Effector memory CD8-positive, alpha-beta T cell (primary cell): ENCODE measurements at places on chromosomes 2 and 18.

GRCh38 chr2:164028814-164029534, 293.2 kb upstream of the FIGN start:
- no peak for DNase-seq

GRCh38 chr2:167827352-167828097, 419.9 kb downstream of the STK39 start:
- no peak for DNase-seq

GRCh38 chr2:234840336-234840735, 111.5 kb upstream of the SH3BP4 start:
- no peak for DNase-seq

- DNase-seq = no peak
Observed at GRCh38 chr2:210663631-210664089, 107.3 kb downstream of the CPS1 start.

- DNase-seq = no peak
Observed at GRCh38 chr18:42087876-42088275, 132.8 kb downstream of the PIK3C3 start.

- DNase-seq = no peak
Observed at GRCh38 chr2:161172901-161173540, 12.8 kb downstream of the TANK start.

DNA sequence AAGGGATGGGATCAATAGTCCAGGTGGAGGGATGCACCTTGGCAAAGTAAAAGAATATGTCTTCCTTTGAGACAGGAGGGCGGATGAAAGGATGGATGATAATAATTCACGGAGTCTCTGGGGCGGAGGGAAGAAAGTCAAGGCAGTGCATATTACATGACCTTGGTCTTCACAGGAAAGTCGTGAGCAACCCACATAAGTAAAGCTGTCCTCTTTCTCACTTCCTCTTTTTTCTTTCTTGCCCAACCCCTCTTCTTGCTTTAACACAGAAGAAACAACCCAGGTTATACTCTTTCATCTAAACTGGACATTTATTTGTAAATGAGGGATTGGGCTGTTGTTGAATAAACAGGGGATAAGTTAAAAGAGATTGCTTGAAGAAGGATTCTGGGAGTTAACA, 168.7 kb upstream of the SKOR2 start:
- DNase-seq = no peak

- no peak for DNase-seq
Observed at GRCh38 chr18:48356151-48356745, 52.9 kb downstream of the ZBTB7C start.

DNA sequence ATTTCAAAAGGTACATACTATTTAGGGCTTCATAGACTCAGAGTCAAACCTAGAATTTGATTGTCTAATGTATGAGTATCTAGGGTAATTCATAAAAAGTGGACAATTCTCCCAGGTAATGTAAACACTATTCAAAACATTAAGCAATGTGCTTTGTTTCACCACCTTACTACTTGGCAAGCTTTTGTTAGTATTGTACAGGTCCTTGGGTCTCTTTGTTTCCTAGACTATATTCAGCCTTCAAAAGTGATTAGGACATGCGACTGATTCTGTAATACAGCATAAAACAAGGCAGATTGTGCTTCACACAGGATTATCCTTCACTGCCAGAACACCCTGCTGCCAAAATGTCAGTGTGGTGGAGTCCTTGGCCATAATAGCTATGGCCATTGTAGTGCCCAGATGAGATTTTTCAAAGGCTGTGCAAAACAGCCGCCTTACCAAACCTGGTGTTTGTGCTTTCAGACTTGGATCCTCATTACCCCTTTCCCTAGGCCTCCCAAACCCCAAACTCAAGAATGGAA, 90.1 kb upstream of the CAVIN2 start:
- DNase-seq = no peak

- DNase-seq = no peak
Observed at GRCh38 chr2:68290901-68291300, 28.8 kb downstream of the CNRIP1 start.

- DNase-seq = no peak
Observed at GRCh38 chr2:73736378-73736777, 767 bp downstream of the TPRKB start.

- DNase-seq = no peak
Observed at GRCh38 chr18:6982398-6982797, 135.2 kb downstream of the LAMA1 start.

GRCh38 chr2:177265824-177266817, 1.6 kb upstream of the NFE2L2 start:
- no peak for DNase-seq

DNA sequence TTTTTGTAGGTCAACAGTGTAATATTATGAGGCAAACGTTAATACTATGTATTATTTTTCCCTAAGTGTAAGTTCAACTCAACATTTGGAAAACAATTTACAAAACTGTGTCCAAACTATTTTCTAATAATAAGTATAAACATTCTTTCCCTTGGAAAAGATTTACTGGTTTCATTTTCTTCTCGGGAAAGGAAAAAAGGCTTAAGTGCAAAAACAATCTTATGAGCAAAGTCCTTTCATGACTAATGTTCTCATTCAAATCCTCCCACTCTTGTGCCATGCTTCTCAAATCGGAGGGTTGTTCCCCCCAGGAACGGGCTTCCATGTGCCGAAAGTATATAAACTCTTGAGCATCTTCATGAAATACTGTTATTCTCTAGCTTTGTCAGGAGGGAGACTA, 19.8 kb upstream of the L3MBTL4 start:
- DNase-seq = no peak

GRCh38 chr2:47293976-47294375, 109.0 kb upstream of the MSH2 start:
- no peak for DNase-seq

- DNase-seq = no peak
Observed at GRCh38 chr2:113922335-113922734, 32.4 kb downstream of the ACTR3 start.

GRCh38 chr2:238242731-238243495, 3.1 kb upstream of the HES6 start:
- no peak for DNase-seq

DNA sequence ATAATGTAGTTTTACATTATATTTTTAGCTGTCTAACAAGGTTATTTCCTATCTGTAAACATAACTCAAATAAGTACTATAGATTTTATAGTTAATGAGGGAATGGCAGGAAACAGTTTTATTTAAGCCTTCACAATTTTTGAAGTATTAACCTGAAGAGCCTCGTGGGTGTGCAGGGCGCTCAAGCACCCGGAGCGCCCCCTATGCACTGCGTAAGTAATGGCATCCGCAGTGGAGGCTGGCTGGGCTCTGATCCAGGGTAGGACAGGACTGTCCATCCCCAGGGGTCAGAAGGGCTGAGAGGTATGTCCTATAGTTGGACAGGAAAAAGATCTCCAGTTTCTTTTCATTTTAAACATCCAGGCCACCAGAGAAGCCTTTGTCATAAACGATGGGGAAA, 8.2 kb upstream of the GBX2 start:
- DNase-seq = no peak

GRCh38 chr2:237919593-237919992, 47.2 kb upstream of the UBE2F start:
- DNase-seq = no peak
